ENCODE measurements at places on chromosomes 16 and 17. TPM values are rescaled to one million over a fixed set of nuclear protein-coding genes. Genes with fewer than 3 reads are reported as not detected.

BICDL2 gene
- not detected for total RNA-seq

ST6GALNAC1 gene
- not detected for total RNA-seq

ZBTB4 gene
- 26.4 TPM for total RNA-seq

TMEM100 gene
- total RNA-seq = not detected

OR4D1 gene
- not detected for total RNA-seq

FAM117A gene
- 7.6 TPM for total RNA-seq

Data from vein endothelial cell (primary cell).